Heart right ventricle (tissue), 16 donors: ENCODE measurements at places on chromosomes 2 and 18.

DNA sequence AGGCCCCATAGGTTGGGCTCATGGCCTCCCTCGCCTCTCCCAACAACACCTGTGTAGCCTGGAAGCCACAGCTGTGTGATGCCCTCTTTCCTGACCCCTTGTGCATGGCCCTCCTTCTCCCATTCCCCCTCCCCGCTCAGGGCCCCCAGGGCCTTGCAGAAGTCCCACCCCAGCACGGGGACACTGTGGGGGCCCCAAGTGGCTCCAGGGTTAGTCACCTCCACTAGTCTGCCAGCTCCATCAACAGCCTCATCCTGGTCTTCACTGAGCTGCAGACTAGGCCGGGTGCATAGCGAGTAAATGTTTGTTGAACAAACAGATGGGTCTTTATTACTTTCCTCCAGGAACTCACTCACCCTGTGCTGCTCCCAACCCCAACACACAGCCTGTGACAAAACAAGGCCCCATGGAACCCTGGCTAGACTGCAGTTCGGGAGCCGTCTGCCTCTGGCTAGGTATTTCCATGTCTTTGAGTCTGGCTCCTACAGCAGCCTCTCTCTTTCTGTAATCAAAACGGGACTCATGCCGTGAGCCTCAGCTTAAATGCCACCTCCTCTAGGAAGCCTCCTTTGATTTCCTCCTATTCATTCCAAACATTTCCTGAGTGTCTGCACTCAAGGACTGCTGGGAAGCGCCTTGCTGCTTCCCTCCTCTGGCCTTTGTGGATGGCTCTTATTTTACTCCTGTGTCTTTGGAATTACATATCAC lies 109.9 kb upstream of the ID2 start:
- H3K4me3 ChIP-seq = no peak overlapping the region
- H3K4me1 ChIP-seq = peaks cover 13% of the 10 kb centered on the region
- H3K36me3 ChIP-seq = no peaks in the 10 kb centered on the region
- no peaks in the 10 kb centered on the region for H3K27me3 ChIP-seq
- no peak overlapping the region for H3K27ac ChIP-seq

DNA sequence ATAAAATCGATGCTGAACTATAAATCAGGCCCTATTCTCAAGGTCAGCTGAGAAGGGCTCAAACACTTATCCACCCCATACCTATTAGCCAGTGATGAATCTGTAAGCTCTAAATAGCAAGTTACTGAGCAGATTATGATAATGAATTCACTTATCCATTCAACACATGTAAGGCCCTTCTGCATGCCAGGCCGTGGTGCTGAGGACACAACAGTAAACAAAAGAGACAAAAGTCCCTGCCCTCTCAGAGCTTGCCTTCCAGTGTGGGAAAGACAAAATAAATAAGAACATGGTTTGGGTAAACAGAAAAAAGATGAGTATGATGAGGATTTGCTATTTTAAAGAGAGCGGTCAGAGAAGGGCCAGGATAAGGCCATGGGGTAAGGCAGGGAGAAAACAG lies 11.7 kb downstream of the TTC32 start:
- H3K36me3 ChIP-seq = no peaks in the 10 kb centered on the region
- H3K4me1 ChIP-seq = peaks cover 15% of the 10 kb centered on the region
- H3K4me3 ChIP-seq = no peak overlapping the region
- no peak for DNase-seq
- H3K27ac ChIP-seq = no peak overlapping the region

DNA sequence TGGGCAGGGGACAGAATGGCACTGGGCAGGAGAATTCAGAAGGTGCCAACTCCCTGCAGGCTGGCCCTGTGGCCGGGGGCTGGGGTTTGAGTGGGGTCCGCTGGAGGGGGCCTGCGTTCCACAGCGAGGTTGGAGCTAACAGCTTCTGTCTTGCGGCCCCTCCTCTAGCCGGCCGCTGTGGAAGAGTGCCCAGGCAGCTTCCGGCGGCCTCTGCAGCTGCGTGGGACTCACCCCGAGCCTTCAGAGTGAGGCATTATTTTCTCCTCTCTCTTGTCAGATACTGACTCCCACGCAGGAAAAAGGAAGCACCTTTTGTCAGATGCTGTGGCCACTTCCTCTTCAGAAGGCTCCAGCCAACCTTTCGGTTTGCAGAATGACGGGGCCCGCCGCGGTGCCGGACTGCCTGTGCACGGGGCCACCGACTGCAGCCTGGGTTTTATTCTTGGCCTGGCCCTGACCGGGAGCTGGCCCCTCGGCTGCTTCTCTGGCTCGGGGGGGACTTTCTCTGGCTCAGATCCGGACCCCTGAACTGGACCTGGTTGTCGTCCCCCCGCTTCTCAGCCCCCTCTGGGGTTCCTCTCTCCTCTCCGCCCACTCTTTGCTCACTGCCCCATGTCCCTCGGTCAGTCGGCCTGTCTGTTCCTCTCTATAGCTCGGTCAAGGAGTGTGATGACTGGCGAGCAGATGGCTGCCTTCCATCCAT lies 40.1 kb downstream of the ARHGAP25 start:
- no peaks in the 10 kb centered on the region for H3K36me3 ChIP-seq
- H3K4me3 ChIP-seq = peak overlapping the region; percentile 41
- peak; percentile 84 for DNase-seq
- no peaks in the 10 kb centered on the region for H3K27me3 ChIP-seq
- peak overlapping the region; percentile 93 for H3K27ac ChIP-seq
- H3K4me1 ChIP-seq = peaks cover 68% of the 10 kb centered on the region

DNA sequence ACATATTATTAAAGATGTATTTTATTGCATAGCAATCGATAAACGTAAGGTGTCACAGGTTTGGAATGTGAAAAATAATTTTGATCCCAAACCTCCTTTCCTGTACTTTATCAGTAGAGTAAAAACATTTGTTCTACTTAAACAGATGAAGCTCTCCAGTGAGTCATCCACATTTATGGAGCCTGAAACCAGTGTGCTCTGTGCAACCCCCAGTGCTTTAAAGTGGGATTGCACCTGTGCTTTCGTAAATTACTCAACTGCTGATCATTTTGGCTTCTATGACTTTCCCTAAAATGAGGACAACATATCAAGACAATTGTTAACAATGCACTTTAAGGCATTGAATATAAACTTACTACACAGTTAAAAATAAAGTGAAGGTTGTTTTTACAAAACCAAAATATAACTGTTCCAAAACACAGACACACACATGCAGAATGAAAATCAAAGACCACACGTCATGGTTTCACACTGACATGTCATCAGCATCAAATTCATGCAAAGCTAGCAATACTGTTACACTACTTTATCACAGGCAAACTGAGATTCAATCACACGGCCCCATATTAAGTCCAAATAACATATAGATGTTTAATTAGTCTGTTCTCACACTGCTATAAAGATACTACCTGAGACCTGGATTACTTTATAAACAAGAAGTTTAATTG lies 9.7 kb downstream of the TMEM18 start:
- no peaks in the 10 kb centered on the region for H3K27me3 ChIP-seq
- H3K4me3 ChIP-seq = no peak overlapping the region
- H3K36me3 ChIP-seq = peaks cover 19% of the 10 kb centered on the region
- no peak for DNase-seq
- no peak overlapping the region for H3K27ac ChIP-seq

GRCh38 chr18:34661464-34662087 lies 48.5 kb upstream of the DTNA start:
- H3K27ac ChIP-seq = no peak overlapping the region
- DNase-seq = no peak
- H3K27me3 ChIP-seq = no peaks in the 10 kb centered on the region
- H3K4me3 ChIP-seq = no peak overlapping the region
- H3K36me3 ChIP-seq = no peaks in the 10 kb centered on the region
- peaks cover 2% of the 10 kb centered on the region for H3K4me1 ChIP-seq

- no peaks in the 10 kb centered on the region for H3K36me3 ChIP-seq
- no peak overlapping the region for H3K27ac ChIP-seq
- no peaks in the 10 kb centered on the region for H3K27me3 ChIP-seq
Measured at GRCh38 chr2:217538719-217539118, 464.1 kb downstream of the TNS1 start.

DNA sequence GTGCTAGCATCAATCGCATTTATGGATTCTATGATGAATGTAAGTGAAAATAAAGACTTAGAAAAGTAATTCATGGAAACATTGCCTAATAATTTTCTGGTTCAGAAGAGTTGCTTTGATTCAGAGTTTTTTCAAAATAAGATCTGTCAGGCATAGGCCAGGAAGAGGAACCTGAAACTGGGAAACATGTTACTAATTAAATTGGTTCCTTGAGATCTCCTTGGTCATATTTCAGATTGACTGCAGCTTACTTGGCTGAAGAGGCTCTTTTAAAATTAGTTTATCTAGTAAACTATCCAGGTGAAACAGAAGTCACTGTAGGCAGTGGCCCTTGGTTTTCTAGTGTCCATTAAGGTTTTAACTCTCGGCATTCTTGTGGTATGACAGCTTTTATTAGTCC lies 27.4 kb downstream of the PPP1CB start:
- peaks cover 33% of the 10 kb centered on the region for H3K4me1 ChIP-seq
- no peak overlapping the region for H3K27ac ChIP-seq
- H3K27me3 ChIP-seq = no peaks in the 10 kb centered on the region
- DNase-seq = no peak

- H3K27me3 ChIP-seq = peaks cover 40% of the 10 kb centered on the region
- H3K36me3 ChIP-seq = no peaks in the 10 kb centered on the region
- peak; percentile 72 for DNase-seq
- H3K4me3 ChIP-seq = peak overlapping the region; percentile 57
- H3K27ac ChIP-seq = peak overlapping the region; percentile 32
- peaks cover 30% of the 10 kb centered on the region for H3K4me1 ChIP-seq
Measured at GRCh38 chr2:102251042-102251848, 60.1 kb upstream of the IL1RL1 start.

- no peak overlapping the region for H3K4me3 ChIP-seq
- no peak for DNase-seq
- H3K27ac ChIP-seq = no peak overlapping the region
- H3K36me3 ChIP-seq = no peaks in the 10 kb centered on the region
Measured at GRCh38 chr2:18482666-18483065, 77.8 kb downstream of the RDH14 start.

DNA sequence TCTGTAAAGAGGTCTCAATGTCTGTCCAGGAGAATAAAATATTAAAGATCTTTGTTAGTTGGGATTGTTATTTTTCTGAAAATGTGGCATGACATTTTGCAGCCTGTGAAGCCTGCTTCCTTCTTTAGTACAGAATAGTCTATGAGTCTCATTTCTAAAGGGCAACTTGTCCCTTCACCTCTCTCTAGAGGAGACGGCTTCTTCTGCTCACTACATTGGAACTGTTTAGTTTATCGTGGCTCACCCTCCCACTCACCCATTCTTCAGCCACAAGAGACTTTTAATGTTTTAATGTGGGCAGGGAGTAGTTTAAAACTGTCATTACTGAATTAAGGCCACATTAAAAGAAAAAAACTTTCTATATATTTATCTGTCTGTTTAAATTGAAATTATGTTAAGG lies 161.0 kb downstream of the BARD1 start:
- no peak for DNase-seq
- no peaks in the 10 kb centered on the region for H3K4me1 ChIP-seq
- H3K4me3 ChIP-seq = no peak overlapping the region
- no peaks in the 10 kb centered on the region for H3K27me3 ChIP-seq
- no peaks in the 10 kb centered on the region for H3K36me3 ChIP-seq

DNA sequence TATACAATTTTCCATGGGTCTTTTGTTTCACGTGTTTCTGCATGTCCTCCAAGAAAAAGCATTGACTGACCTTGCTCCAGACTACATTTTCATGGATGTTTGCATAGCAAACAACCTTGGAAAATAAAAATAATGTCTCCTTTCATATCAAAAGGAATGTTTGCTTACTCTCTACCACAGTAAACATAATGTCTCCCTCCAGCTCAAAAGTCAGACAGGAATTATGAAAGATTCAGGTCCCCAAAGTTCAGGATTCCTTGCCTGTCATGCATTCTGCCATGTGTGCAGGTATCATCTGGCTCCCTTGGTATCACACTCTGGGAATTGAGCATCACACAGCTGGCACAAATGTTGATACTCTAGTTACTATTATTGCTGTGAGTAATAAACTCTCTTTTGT lies 103.1 kb upstream of the ZC3H15 start:
- H3K36me3 ChIP-seq = no peaks in the 10 kb centered on the region
- no peak overlapping the region for H3K4me3 ChIP-seq
- DNase-seq = no peak

DNA sequence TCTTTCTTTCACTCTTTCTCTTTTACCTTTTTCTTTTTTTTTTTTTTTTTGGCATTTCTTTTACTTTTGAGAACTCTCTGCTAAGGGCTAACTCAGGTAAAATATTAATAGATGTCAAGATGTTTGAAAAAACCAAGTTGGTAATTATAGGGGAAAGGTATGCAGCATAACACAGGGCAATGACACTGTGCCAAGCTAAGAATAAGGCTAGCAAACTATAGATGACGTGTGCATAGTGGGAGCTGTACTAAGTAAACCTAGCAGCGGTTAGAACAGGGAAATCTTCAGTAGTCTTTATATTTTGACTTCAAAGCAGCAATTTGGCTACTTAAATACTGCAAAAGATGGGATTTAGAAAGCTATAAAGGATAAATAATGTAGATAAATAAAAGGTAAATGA lies 415.4 kb upstream of the RGPD4 start:
- no peak overlapping the region for H3K4me3 ChIP-seq
- no peak for DNase-seq
- H3K27ac ChIP-seq = no peak overlapping the region
- H3K4me1 ChIP-seq = no peaks in the 10 kb centered on the region
- H3K27me3 ChIP-seq = no peaks in the 10 kb centered on the region

DNA sequence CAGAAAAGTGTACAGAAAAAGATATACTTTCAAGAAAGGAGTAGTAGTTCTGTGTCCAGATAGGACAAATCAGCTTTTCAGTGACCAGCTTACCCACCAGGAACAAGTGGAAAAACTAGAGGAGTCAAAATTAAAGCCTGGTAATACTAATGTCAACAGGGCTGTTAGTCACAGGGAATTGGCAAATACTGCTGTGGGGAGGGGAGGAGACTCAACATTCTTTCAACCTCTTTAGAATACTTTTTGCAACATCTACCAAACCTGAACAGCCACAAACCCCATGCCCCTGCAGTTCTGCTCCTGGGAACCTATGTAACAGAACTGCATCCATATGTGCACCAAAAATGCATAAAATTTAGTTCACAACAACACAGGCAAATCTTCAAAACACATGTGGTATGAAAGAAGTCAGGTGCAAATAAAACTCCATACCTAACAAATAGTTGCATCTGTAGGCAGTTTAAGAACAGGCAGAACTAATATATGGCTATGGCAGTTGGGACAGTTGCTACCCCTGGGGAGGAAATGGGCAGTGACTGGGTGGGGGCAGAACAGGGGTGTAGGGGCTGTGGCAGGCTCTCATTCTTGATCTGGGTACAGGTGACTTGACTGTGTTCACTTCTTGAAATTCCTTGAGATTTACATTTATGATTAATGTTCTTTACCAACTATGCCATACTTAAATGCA lies 9.7 kb downstream of the CMPK2 start:
- no peak for DNase-seq
- no peaks in the 10 kb centered on the region for H3K4me1 ChIP-seq
- no peak overlapping the region for H3K27ac ChIP-seq
- H3K4me3 ChIP-seq = no peak overlapping the region

- no peak overlapping the region for H3K4me3 ChIP-seq
- DNase-seq = no peak
- H3K4me1 ChIP-seq = peaks cover 9% of the 10 kb centered on the region
- no peaks in the 10 kb centered on the region for H3K36me3 ChIP-seq
- no peak overlapping the region for H3K27ac ChIP-seq
- no peaks in the 10 kb centered on the region for H3K27me3 ChIP-seq
Measured at GRCh38 chr18:76972846-76973519, 150.6 kb downstream of the ZNF236 start.
